ENCODE measurements at places on chromosomes 6 and 20.

DNA sequence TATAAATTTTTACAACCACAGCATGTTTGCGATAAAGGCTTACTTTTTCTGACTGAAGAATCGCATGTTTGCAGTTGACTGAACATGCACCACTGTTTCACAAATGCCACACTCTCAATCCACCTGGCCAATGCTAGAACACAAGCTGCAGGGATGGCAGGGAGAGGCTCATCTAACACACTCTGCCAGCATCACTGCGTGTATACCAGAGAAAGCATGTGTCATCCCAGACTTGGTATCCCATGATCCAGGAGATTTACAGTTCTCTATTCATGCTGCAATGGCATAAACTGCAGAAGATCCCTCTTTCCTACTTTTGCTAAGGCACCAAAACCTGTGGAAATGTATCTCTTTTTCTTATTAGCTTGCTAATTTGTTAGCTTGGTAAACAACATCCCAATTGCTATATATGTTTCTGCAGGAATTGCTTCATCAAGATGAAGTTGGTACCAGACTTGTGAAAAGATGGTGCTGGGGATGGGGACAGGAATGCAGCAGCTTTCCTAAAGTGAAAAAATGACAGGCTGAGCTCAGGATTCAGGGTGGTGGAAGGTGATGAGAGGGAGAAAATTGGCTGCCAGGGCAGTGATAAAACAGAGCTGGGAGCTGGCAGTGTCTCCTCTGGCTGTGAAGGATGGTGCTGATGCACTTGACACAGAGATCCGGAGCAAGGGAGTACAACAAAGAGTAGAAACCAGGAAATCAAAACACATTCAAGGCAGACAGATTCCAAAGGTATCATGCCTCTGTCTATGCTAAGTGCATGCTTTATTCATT lies 186.9 kb downstream of the HIVEP2 start:
- DNase-seq = no peak

- DNase-seq = no peak
Measured at GRCh38 chr6:72626126-72626525, 4.3 kb downstream of the KCNQ5 start.

GRCh38 chr6:38337819-38338465 lies 301.8 kb downstream of the BTBD9 start:
- DNase-seq = no peak

DNA sequence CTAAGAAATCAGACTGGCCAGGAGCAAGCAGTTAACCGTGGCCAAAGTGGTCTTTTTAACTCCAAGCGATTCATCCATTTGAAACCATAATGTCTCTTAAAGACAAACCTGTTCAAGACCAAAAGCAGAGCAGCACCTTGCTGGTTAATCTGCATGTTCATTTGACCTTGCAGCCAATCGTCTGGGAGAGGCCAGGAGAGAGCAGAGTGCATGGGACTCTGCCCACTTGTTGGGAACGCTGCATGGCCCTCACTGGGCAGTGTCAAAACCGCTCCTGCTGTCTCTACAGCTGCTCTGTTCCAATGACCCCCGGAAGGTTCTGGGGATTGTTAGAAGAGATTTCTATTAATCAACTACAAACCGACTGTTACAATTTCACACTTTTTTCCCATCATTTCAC lies 79.6 kb downstream of the OLIG3 start:
- DNase-seq = no peak

DNA sequence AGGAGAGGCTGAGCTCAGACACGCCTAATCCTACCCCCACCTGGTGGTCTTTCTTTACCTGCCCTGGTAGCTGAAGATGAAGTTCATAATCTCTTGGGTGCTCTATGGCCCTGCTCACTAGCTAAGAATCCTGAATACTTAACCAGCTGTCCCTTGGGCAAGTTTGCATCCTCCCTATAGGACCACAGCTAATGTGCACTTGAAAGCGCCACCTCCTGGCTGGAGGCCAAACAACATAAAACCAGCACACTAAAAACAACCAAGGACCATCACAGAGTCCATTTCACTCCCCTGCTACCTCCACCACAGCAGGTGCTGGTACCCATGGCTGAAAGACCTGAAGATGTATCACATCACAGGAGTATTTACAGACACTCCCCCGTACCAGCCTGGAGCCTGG lies 155.5 kb upstream of the SLC24A3 start:
- no peak for DNase-seq

DNA sequence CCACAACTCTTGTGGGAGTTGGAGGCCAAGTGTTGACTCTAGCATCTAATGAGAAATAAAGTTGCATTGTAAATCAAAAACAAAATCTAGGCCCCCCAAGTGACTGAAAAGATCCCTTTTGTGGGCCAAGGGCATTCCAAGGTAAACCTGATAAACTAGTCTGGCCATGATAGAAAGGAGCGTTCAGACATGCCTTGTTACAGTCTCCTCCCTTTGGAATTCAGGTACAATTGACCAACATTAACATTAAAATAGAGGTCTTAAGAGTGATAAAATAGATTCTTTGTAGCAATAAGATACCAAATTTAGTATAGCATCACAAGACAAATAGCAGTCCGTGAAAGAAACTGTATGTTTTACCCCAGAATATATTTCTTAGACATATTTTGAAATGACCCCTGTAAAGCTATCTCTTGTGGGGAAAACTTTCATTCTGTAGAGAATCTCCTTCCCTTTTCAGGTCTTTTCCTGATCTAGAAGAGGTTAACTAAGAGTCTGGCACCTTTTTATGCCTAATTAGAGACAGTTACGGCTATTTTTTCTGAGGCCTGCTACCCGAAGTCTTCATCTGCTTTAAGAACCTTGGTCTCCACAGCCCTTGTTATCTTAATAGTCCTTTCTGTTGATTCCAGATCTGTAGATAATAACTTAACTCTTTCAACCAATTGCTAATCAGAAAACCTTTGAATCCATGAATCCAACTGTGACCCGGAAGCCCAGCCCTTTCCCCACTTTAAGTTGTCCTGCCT lies 495.4 kb upstream of the MMS22L start:
- DNase-seq = no peak

DNA sequence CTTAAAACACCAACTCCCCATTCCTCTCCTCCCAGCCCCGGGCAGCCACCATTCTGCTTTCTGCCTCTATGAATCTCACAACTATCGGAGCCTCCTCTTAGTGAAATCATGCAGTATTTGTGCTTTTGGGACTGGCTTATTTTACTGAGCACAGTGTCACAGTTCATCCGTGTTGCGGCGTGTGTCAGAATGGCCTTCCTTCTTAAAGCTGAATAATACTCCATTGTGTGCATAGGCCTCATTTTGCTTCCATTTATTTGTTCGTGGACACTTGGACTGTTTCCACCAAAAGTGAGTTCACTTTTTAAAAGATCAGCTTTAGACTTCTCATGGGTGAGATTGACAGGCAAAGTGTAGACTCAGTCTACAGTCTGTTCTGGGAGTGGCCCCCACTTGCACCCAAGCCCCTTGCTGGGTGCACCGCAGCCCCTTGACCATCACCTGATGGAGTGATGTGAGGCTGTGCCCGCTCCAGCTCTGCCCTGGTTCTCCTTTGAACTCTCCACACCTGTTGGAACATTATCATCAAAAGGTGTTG lies 12.6 kb downstream of the DUSP22 start:
- no peak for DNase-seq

GRCh38 chr6:21908161-21908848 lies 314.8 kb downstream of the SOX4 start:
- no peak for DNase-seq

GRCh38 chr6:155402656-155403304 lies 52.9 kb downstream of the NOX3 start:
- DNase-seq = no peak

DNA sequence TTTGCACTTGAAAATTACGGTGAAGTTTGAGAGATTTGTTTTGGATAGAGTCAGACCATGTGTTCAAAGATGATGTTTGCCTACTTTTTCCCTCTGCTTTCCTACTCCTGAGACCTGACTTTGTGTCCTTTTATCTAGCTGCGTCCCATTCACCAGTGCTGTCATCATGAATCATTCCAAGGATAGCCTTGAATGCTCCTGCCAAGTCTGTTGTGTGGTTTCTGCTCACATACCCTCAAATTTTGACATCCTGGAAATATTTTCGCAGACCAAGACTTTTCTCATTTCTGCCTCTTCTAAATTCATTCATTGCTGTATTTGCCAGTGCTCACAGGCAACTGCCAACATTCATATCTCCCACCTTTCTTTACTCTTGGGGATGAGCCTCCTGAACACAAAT lies 175.9 kb upstream of the SCGN start:
- no peak for DNase-seq

- no peak for DNase-seq
Measured at GRCh38 chr20:57808264-57809070, 98.7 kb upstream of the PMEPA1 start.

DNA sequence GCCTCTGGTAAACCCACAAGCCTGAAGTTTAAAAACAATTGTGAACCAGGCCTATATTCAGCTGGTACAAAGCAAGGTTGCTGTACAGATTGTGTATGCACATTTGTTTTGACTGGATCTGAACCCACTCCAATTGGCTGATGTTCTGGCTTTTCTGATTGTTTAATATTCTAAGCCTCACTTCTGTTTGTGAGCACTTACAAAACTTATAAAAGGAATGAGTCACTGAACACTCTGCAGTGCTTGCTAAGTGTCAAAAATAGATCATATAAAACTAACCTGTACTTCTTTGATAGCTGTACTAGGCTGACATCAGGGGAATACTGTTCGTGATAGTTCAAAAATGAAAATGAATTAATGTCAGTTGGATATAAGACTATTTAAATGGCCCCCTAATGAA lies 12.1 kb downstream of the COL21A1 start:
- no peak for DNase-seq

- no peak for DNase-seq
Measured at GRCh38 chr20:58667975-58668374, 16.9 kb downstream of the STX16 start.

DNA sequence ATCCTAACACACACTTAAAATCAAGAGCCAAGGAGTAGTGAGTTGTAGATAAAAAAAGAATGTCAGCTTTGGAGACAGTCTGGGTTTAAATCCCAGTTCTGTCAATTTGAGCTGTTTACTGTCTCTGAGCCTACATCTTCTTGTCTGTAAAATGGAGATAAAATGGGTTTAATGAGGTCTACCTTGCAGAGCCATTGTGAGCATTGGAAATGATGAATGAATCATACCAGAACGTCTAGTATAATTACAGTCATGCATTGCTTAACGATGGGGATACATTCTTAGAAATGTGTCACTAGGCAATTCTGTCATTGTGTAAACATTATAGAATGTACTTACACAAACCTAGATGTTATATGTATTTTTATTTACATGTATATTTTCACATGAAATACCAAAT lies 17.6 kb upstream of the SGK2 start:
- DNase-seq = no peak

- no peak for DNase-seq
Measured at GRCh38 chr6:157427969-157428368, 47.0 kb downstream of the ZDHHC14 start.

- DNase-seq = no peak
Measured at GRCh38 chr6:26022132-26022472, 59.5 kb downstream of the TRIM38 start.

DNA sequence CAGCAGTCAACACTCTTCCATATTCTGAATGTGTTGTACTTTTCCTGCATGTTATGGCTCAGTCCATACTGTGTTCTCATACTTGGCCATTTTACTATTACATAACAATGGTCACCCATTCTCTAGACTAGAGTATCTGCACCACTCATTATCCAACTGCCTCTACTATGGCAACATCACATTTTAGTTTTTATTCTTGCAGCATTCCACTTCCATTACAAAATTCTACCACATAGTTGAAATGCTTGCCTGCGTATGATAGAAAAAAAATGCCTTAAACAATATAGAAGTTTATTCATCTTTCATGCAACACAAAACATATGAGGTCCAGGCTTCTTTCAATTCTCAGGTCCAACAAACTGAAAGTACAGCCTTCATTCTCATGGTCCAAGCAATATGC lies 128.0 kb downstream of the TENT5A start:
- no peak for DNase-seq

GRCh38 chr6:51805517-51805916 lies 281.9 kb downstream of the PKHD1 start:
- DNase-seq = no peak

GRCh38 chr20:24459733-24460132 lies 9.7 kb upstream of the SYNDIG1 start:
- no peak for DNase-seq

DNA sequence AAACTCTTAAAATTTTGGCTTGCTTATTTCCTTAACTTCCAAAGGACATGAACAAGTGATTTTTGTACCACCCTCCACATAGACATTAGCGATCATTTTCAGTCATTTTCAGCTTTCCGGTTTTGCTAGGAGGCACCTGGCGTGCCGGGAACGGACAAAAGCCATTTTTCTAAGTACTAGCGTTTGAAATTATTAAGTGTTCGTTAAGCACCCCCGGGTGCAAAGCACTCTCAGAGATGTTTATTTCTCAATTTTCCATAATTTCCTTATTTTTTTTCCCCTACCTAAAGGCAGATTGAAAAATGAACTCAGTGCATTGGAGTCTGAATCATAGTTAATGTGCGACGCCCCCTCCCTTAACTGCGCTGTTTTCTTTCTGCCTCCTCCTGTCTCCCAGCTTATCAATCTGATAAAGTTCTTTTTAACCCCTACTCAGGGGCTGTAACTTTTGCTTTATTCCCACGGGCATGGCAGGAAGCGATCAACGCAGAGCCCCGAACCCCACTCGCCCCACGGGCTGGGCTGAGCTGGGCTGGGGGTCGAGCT lies 58.2 kb downstream of the ZNF831 start:
- no peak for DNase-seq

DNA sequence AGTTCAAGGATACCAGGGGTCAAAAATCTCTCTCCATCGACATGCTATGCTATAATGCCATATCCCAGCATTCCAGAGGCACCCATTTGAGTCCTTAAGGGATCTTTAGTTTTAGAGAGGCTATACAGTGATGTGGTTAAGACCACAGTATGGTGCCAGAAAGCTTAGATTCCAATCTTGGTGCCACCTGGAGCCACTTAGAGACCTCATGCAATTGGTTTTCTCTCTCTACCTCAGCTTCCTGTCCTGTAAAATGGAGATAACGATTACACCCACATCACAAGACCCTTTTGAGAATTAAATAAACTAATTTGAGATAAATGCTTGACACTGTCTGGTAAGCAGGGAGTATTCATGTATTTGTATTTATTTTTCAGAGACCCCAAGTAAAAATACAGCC lies 39.0 kb downstream of the PLAGL1 start:
- no peak for DNase-seq

GRCh38 chr6:121999456-122000065 lies 399.9 kb upstream of the HSF2 start:
- no peak for DNase-seq

DNA sequence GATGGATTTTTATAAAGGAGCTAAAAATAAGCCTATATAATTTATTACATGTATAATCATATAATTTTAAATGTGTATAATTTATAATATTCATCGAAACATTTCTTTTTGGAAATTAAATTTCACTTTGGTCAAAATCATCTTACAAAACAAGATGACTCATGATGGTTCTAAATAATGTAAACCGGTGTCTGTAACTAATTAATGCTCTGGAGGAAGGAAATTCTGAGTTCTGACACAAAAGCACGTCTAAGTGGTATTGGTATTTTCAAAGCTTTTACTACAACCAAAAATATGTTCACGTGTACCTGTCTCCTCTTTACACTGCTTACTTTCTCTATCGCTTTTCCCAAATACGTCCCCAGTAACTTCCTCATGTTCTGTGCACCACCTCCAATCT lies 134.1 kb downstream of the MTHFD1L start:
- no peak for DNase-seq
